ENCODE measurements at places on chromosomes 1 and 21. TPM values are rescaled to one million over a fixed set of nuclear protein-coding genes. Genes with fewer than 3 reads are reported as not detected.

Gene MEX3A
- not detected for polyA plus RNA-seq

Gene MPZ
- not detected for polyA plus RNA-seq

Gene GJA8
- not detected for polyA plus RNA-seq

Gene NKAIN1
- not detected for polyA plus RNA-seq

Gene TINAGL1
- not detected for polyA plus RNA-seq

Gene ROR1
- not detected for polyA plus RNA-seq

DNA sequence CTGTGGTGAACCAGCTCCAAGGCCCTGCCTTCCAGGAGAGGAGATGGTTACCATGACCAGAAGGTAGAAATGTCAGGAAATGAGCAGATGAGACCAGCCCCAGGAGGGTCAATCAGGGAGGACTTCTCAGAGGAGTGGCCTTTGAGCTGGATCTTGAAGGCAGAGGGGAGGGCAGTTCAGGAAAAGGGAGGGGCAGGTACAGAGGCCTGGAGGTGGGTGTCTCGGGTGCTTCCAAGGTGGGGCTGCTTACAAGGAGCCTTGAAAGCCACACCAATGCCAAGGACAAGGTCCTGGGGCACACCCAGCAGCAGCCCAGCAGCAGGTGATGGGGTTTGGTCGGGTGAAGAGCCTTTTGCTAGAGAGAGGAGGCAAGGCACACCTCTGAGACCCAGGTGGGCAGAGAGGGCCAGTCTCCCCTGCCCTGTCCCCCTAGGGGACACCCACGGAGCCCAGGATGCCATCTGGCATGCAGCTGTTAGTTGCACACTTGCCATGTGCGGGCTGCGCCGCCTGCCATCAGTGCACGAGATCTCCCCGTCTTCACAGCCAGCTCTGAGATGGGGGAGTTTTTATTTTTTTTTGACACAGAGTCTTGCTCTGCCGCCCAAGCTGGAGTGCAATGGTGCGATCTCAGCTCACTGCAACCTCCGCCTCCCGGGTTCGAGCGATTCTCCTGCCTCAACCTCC, 18.5 kb downstream of the SLC66A1 start:
- no peak for DNase-seq

- no peak for DNase-seq
Measured at GRCh38 chr1:76666499-76666898, 200.8 kb upstream of the ST6GALNAC5 start.

- DNase-seq: no peak
Measured at GRCh38 chr1:164495905-164496304, 63.1 kb upstream of the PBX1 start.

- no peak for DNase-seq
Measured at GRCh38 chr1:31127266-31127665, 61.7 kb upstream of the PUM1 start.

DNA sequence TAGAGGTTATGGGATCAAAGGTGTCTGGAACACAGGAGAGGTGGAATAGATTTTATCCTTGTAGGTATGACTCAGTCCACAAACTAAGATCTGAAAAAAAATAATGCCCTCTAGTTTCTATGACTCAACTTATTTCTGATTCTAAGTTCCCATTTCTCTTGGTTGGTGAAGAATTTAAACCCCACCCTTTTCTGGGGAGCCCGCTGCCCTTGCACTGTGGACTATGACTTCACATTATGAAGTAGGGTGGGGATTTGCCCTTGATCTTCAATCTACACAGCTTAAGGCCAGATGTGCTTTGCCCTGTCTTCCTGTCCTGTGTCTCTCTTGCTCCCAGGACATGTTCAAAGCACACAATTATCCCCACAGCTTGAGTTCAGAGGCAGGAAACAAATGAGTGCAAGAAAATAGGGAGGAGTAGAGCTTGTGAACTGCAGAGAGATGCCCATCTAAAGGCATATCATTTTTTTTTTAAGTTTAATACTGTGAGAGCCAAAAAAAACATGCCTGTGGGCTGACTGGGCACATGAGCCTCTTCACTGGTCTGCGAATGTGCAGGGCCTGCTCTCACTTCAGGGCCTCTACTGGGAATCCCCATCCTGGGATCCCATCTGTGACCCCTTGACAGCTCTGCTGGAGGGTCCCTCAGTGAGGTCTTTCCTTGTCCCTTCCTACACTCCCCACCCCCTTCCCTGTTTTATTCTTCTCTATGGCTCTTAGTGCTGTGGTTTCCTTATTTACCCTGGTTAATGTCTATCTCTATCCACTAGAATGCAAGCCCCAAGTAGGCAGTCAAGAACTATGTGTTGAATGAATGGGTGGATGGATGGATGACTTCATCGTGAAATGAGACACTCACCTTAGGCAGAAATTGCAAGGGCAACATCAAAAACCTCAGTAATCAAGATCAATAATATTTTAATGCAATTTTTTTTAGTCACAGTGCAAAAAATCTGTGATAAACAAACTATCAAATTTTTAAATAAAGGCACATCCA, 61.5 kb downstream of the CD58 start:
- DNase-seq: no peak

DNA sequence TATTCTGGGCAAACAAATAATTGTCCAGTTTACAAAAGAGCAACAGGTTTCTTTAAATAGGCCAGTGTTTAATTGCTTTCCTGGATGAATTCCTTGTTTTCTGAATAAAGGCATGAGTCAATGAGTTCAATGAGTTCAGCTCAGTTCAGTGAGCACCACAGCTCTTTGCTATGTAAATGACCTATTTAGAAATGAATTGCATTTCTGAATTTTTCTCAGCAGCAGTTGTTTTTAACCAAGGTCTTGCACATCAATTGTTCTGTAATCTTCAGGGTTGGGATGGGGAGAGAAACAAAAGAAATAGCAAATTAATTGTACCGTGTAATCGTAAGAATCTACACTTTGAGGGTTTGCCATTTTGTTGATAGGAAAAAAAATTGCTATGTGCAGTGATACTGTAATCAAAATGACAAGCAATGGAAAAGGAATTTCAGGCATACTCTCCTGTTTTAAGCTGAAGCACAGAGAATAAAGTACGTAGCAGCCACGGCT, 45.7 kb downstream of the MIS18A start:
- DNase-seq: no peak

GRCh38 chr21:42158846-42159245, 60.1 kb upstream of the ABCG1 start:
- no peak for DNase-seq

GRCh38 chr21:45366931-45367401, 38.0 kb upstream of the COL18A1 start:
- DNase-seq: no peak

GRCh38 chr1:206663832-206664652, 20.7 kb upstream of the MAPKAPK2 start:
- DNase-seq: peak; percentile 76

- DNase-seq: peak; percentile 41
Measured at GRCh38 chr1:234756066-234756774, 146.2 kb upstream of the IRF2BP2 start.

- DNase-seq: no peak
Measured at GRCh38 chr1:245045087-245045881, 109.5 kb upstream of the KIF26B start.
